ENCODE measurements at places on chromosomes 4 and X. TPM values are rescaled to one million over a fixed set of nuclear protein-coding genes. Genes with fewer than 3 reads are reported as not detected.

Gene CXCL8
- 6.2 TPM for total RNA-seq

Gene ANKRD50
- total RNA-seq, result 22.5 TPM

Gene LRIT3
- 0.12 TPM for total RNA-seq

Gene TBC1D19
- total RNA-seq, result 12.5 TPM

Gene GYPE
- total RNA-seq, result 2.5 TPM

Gene DHX15
- 93.2 TPM for total RNA-seq

Gene NRK
- total RNA-seq, result 0.53 TPM

Gene NHS
- total RNA-seq, result 2.7 TPM

Gene CCSER1
- 8.4 TPM for total RNA-seq

Gene ELK1
- 25.3 TPM for total RNA-seq

Gene UGT2B15
- total RNA-seq, result not detected

Gene IL9R
- 1.2 TPM for total RNA-seq

Gene CCNQ
- 17.0 TPM for total RNA-seq

Gene VGLL1
- total RNA-seq, result not detected

Gene SPANXC
- total RNA-seq, result not detected

Gene DMRTC1
- not detected for total RNA-seq

Gene SEPSECS
- 11.3 TPM for total RNA-seq

Gene GAGE12E
- total RNA-seq, result not detected

Gene FATE1
- not detected for total RNA-seq

Gene CCNI
- 327 TPM for total RNA-seq

Gene TIMP1
- total RNA-seq, result 189 TPM

Gene NAT8L
- total RNA-seq, result 0.24 TPM

Gene MXRA5
- total RNA-seq, result 7.0 TPM

Gene EDA2R
- 2.4 TPM for total RNA-seq

Gene UGT2B7
- total RNA-seq, result not detected

Gene CFI
- 54.8 TPM for total RNA-seq

Gene TMEM164
- total RNA-seq, result 66.4 TPM

Gene MMRN1
- total RNA-seq, result 42.6 TPM

Gene KCNIP4
- total RNA-seq, result not detected

Gene ANXA5
- total RNA-seq, result 426 TPM

Gene CXCL11
- 0.62 TPM for total RNA-seq

Gene TSPAN6
- total RNA-seq, result 12.6 TPM

Gene ADH1A
- 3.0 TPM for total RNA-seq

Gene TMEM271
- not detected for total RNA-seq

Gene ZCCHC12
- total RNA-seq, result not detected

Gene TMPRSS11D
- not detected for total RNA-seq
